Cortex of kidney (tissue), 1 donor: ENCODE measurements at places on chromosomes 13 and 19.

DNA sequence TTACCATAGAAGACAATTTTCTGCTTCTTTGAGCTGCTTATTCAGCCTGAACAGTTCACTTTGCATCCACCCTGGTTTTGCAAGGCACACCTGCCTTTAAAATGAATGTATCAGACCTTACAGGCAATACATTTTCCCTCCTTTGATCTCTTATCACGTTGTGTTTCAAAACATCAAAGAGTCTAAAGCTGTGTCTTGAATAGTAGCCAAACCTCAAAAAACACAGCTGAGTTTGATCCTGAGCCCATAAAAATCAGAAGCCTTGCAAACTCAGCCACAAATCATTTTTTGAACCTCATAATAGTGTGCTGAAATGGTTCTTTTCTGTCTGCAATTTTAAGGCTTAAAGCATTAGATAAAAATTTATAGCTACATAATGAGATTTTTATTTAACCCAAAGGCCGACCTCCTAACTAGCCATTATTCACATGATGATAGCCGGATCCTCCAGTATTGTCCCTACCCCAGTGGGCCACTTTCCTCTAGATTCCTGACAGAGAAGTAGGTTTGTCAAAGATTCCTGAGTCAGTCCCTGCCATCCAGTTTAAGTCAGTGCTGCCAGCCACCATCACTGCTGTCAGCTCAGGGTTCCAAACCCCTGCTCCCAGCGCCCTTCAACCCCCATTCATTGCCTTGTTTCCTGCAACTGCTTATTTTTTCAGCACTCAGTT lies 71.8 kb downstream of the CAB39L start:
- DNase-seq: no peak

DNA sequence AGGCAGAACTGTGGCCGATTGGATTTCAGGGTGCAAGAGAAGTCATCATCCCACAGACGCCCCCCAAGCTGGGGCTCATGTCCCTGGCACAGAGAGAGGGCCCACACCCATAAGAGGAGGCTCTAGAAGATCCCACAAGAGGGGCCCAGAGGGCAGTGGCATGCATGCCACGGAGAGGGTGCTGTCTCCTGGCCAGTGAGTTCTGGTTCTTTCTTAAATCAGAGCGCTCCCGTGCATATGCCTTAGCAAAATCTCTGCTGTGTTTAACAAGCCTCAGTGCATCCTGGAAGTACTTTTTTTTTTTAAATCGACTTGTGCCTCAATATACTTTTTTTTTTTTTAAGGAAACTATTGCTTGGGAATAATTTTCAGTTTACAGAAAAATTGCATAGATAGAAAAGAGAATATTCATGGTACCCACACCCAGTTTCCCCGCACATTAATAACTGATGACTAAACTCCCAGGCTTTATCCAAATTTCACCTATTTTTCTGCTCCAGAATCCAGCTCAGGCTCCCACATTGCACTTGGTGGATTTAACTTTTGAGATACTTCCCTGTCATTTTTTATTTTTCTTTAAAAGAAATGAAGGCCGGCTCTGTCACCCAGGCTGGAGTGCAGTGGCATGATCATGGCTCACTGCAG lies 59.1 kb downstream of the PEX11G start:
- no peak for DNase-seq

DNA sequence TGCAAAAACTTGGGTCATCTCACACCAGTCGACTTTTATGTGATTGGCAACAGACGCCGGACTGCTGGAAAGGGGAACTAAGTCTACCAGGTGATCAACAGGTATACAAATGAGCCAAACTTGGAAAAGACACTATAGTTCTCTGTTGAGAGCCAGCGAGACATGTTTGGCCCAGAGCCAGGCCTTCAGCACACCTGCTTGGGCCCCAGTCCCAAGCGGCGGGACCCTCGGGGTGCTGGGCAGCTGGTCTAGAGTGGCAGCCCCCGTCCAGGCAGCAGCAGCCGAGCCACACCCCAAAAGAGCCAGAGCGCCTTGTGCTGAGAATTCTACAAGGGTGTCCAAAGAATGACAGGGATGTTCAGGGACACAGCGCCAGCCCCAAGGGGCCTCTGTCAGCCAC lies 28.0 kb downstream of the NAXD start:
- no peak for DNase-seq

DNA sequence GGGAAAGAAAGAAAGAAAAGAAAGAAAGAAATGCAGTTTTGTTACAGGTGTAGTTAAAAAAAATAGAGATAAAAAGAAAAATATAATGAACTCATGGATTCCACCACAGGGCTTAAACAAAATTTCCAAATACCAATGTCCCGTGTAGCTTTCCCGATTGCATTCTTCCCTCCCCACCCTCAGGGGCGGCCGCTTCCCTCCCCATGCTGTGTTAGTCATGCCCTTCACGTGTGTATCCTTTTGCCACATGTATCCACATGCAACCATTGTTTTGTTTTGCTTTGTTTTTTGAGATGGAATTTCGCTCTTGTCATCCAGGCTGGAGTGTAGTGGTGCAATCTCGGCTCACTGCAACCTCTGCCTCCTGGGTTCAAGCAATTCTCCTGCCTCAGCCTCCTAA lies 3.6 kb upstream of the KMT5C start:
- DNase-seq: no peak

- DNase-seq: no peak
Measured at GRCh38 chr13:32650705-32651311, 64.6 kb downstream of the PDS5B start.

DNA sequence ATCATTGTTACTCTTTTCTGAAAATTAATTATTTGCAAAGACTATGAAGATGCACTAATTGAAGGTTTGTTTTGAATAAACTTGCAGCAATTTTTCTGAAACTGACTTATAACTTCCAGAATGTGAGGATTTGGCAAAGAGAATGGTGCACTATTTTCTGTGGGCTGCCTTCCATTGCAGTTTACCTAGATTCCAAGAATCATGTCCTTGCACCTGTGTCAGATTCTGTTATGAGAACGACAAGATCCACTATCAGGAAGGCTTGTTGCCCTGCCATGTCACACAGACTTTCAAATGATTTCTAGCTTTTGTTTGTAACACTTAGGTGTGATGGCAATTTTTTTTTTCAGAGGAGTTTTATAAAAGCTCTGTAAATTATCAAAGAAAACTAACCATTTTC lies 5.6 kb upstream of the SLAIN1 start:
- DNase-seq: no peak

DNA sequence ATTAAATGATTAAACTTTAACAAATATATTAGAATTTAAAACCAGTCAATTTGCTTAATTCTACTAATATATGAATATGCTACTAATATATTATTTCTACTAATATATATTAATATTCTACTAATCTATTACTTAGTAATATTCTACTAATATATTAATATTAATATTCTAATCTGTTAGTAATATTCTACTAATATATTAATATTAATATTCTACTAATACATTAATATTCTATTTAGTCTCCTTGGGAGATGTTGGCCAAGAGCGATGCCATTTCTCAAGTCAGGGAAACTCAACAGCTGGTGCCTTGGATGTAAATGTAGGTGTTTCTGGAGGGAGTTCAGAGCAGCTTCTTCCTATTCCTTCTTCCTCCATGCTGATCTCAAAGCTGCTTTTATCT lies 259.2 kb upstream of the TMTC4 start:
- no peak for DNase-seq

- no peak for DNase-seq
Measured at GRCh38 chr13:59643906-59644626, 519.7 kb downstream of the DIAPH3 start.

- no peak for DNase-seq
Measured at GRCh38 chr19:5080030-5080654, 111.2 kb downstream of the KDM4B start.

DNA sequence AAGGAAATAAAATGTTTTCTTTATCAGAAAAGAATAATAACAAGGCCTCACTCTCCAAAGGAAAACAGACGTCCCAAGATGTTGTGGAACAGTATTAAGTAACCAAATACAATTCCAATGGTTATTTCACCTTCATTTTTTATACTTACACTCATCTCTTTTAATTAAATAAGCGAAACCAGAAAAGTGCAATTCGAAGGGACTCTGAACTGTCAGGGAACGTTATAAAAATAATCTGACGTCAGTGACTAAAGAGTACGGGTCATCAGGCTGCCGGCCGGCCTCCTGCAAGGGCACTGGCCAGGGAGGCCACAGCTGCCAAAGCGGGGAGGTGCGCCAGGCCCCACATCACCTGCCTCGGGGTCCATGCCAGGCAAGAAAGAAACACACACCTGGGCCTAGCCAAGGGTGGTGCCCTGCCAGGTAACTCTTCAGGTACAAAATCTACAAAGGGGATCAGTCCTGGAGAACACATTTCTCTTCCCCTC lies 61.2 kb downstream of the CDADC1 start:
- DNase-seq: no peak

GRCh38 chr19:45492627-45493470 lies 4.0 kb downstream of the RTN2 start:
- DNase-seq: no peak

GRCh38 chr19:11410682-11411081 lies 8.4 kb downstream of the RGL3 start:
- DNase-seq: no peak

- no peak for DNase-seq
Measured at GRCh38 chr19:39355253-39355652, 13.0 kb downstream of the SAMD4B start.

DNA sequence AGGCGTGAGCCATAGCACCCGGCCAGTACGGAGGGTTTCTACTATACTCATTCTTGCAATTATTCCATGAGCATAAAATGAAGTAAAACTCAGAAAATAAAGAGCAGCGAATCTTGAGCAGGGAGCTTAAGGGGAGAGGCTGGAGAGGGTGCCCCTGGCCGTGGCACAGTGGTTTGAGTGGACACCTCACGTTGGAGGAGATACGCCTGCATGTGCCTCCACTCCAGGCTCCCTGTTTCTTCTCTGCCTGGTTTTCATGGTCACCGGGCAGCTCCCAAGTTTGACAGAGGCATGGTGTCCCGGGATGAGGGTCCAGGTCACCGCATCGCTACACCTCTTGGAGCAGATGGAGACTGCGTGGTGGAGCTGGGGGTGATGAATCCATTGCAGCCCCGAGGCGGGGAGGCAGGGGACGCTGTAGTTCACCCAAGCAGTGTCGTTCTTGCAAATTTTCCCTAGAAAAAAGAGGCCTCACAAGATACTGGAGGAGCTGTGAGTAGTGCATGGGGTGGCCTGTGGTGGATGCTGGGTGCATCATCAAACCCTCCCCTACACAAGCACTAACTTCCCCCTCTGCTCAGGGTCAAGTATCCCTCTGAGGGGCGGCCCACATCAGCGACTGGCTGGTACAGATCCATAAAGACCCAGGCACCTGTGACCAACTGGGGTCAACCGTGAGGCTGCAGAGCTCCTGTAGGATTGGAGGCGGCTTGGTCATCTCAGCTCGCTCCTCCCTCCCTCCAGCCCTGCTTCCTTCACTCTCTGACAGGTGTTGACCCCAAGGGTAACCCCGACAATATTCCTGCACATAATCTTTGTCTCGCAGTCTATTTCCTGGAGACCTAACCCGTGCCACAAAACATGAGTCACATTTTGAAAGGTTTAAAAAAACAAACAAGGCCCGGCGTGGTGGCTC lies 3.6 kb upstream of the MIER2 start:
- no peak for DNase-seq

GRCh38 chr13:41610404-41610803 lies 153.1 kb downstream of the RGCC start:
- DNase-seq: no peak

GRCh38 chr13:96794669-96795068 lies 199.6 kb downstream of the OXGR1 start:
- no peak for DNase-seq

- no peak for DNase-seq
Measured at GRCh38 chr19:50492303-50493052, 15.8 kb upstream of the GARIN5A start.

DNA sequence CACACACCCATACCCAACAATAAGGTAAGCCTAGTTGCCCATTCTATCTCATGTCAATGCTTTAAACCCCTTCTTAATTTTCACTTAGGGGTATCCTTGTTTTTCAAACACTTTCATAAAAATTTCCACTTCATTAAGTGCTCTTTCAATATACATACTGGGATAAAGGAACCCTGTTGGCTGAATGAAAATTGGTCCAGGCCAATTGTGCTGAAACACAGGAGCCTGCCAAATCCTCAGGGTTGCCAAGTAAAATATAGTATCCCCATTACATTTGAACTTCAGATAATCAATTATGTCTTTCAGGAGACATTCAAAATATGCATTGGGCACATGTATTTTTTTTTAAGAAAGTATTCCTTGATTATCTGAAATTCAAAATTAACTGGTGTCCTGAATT lies 1131.1 kb downstream of the SLITRK1 start:
- no peak for DNase-seq

GRCh38 chr19:9945319-9945966 lies 9.1 kb upstream of the OLFM2 start:
- no peak for DNase-seq

DNA sequence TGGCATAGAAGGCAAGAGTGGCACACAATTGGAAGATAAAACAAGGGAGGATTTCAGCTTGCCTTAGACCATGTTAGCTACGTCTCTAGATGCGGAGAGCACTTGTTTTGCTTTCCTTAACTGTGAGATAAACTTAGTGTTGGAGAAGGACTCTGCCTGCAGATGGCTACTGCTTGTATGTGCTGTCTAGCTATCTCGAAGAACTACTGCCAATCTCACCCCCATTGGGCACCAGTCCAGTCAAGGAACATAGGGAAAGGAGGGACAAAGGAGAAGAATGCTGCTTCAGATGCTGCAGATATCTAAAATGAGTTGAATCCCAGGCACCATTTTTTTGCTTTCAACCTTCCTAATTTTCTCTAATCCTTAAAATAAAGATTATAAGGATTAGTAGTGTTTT lies 726.0 kb upstream of the ARGLU1 start:
- no peak for DNase-seq

DNA sequence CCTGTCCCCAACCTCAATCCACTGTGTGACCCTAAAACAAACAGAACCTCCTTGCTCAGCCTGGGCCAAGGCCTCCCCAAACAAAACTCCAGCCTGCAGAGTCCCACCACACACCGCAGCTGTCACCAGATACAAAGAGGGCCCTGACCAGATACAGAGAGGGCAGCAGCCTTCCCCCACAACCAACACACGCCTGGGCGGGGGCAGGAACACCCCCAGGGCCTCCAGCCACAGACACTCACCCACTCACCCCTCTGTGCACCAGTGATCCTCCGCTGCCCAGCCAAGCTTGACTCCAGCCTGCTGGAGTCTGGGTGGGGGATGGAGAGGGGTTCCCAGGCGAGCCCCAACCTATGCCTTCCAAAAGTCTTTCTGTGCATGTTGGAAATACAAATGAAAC lies 5.9 kb upstream of the CIRBP start:
- no peak for DNase-seq

- no peak for DNase-seq
Measured at GRCh38 chr13:90633849-90634248, 713.6 kb upstream of the MIR17HG start.
